Adrenal gland (tissue), 19 donors: ENCODE measurements at places on chromosomes 16 and 17. TPM values are rescaled to one million over a fixed set of nuclear protein-coding genes. Genes with fewer than 3 reads are reported as not detected.

Gene PLA2G10
- not detected for total RNA-seq

- peak; percentile 87 for DNase-seq
These were observed 32.9 kb downstream of the CPSF4L start for GRCh38 chr17:73228748-73229236.

GRCh38 chr16:51522902-51523301 is 371.8 kb upstream of the SALL1 start:
- DNase-seq = no peak

DNA sequence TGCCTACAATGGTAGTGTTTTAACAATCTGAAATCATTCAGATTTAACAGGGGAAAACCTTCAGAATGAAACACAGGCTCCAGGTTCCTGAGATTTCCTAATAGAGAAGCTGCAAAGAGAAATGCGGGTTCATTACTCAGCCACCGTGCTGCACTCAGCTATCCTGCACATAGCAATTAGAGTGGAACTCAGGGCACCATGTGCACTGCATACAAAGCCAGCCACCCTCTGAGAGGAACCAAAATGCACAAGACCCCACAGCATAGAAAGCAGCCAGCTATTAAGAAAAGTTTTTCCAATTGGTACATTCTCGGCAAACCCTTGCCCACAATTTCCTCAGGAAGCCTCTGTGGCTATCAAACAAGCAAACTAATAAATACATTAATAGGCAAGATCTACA is 37.4 kb downstream of the TOM1L2 start:
- DNase-seq = no peak

- DNase-seq = peak; percentile 69
These were observed at the start of gene LITAF for GRCh38 chr16:11586856-11587642. LITAF (minus strand) TSS chr16:11586919; CDS start chr16:11556730, 30,189 bp downstream.
